Stomach (tissue), 19 donors: ENCODE measurements at places on chromosomes 5 and 9. TPM values are rescaled to one million over a fixed set of nuclear protein-coding genes. Genes with fewer than 3 reads are reported as not detected.

The PIP5K1B gene
- total RNA-seq, result 2.3 TPM

The HDHD3 gene
- 41.3 TPM for total RNA-seq

The CYSRT1 gene
- total RNA-seq, result 0.92 TPM

DNA sequence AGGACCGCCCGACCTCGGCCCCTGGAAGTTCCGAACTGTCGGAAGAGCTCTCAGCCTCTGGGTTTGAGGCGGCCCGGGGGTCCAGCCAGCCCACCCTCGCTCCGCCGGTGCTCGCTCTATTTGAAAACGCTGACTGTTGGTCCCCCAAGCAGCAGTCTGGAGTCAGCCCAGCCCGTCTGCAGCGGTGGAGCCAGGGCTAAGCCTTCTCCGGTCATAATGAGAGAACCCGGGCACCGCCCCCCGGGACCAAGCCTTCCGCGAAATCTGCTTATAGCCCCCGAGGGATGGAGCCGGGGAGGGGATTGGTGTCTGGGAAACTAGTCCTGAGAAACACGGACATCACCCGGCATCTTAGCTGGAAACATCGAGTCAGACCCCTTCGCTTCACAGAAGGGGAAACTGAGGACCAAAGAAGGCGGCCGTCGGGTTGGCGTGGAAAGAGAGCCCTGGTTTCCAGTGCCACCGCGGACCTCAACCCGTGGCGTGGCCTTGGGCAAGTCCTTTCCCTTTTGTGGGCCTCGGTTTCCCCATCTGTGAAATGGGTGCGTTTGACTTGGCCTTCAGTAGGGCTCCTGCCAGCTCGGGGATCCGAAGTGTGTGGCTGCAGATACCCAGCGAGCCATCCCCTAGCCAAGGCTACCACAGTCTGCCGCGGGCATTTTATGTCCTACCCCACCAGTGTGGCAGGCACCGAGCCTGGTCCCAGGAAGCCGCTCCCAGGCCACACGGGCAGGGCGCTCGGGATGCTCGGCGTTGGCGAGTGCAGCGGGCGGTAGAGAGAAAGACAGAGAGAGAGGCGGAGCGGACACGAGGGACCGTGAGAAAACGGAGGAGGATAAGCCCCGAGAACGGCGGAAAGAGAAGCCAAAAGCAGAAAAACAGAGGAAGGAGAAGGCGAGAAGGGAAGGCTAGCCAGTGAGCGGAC lies 857 bp downstream of the ADAM19 start:
- peaks cover 14% of the 10 kb centered on the region for H3K4me1 ChIP-seq
- peak overlapping the region; percentile 70 for H3K4me3 ChIP-seq
- DNase-seq, result peak; percentile 61
- H3K36me3 ChIP-seq, result no peaks in the 10 kb centered on the region

DNA sequence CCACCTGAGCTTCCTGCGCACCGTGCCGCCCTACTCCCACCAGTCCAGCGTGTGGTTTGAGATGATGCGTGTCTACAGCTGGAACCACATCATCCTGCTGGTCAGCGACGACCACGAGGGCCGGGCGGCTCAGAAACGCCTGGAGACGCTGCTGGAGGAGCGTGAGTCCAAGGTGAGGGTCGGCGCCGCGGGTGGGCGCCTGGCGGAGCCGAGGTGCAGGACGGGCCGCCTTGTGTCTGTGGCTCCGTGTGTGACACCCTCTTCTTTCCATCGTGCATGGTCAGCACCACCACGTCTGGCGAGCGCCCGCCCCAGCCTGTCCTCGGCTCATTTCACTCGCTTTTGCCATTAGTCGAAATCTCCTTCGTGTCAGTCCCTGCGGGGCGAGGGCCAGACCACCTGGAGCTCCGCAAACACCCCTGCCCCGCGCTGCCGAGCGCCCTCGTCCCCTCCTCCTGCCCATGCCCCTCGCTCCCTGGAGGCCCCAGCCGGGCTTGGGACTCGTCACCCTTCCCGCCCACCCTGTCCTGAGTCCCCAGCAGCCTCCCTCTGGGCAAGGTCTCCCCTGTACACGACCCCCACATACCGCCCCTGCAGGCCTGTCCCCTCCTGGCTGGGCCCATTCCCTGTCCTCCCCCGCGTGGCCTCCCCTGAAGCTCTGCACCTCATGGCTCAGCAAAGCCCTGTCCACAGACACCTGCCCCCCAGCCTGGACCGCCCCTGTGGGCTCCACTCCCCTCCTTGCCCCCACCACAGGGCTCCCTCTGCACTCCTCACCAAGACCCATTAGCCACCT lies 7.0 kb downstream of the GRIN1 start:
- no peaks in the 10 kb centered on the region for H3K4me1 ChIP-seq
- H3K27me3 ChIP-seq, result peaks cover 12% of the 10 kb centered on the region
- H3K36me3 ChIP-seq, result no peaks in the 10 kb centered on the region
- no peak for DNase-seq

The PCDHB16 gene
- 1.7 TPM for total RNA-seq

DNA sequence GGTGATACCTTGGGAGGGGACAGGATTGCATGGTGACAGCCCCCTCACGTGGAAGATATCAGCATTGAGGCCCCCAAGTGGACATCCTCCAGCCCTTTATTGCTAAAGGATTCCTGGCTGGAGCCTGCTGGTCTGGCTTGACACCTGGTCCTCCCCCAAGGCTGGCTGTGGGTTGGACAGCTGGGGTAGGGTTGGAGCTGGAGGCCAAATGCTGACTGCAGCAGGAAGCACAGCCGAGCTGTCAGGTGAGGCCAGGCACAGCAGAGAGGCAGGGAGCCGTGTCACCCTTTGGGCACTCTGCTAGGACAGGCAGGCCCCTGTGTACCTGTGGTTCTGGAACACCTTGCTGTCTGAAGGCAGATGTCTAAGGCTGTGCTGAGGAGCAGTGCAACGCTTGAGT lies 2.2 kb downstream of the CACFD1 start:
- no peaks in the 10 kb centered on the region for H3K27me3 ChIP-seq
- H3K27ac ChIP-seq, result peak overlapping the region; percentile 98
- peaks cover 9% of the 10 kb centered on the region for H3K36me3 ChIP-seq
- DNase-seq, result peak; percentile 46

DNA sequence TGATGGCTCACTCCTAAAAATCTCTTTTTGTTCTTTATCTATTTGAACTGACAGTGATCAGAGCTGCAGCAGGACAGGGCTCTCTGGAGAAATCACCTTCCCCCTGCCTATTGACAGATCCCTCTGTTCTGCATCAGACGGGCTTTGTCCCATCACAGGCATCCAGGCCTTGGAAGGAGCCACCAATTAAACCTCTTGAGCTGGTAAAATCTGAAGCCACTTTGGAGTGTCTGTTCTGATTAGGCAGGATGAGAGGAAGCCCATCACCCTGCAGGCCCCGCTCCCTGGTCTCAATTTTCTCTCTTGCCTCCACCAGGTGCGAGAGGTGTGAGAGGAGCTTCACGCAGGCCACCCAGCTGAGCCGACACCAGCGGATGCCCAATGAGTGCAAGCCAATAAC lies 97.7 kb downstream of the PRDM6 start:
- H3K27ac ChIP-seq, result no peak overlapping the region
- H3K27me3 ChIP-seq, result no peaks in the 10 kb centered on the region
- H3K4me1 ChIP-seq, result no peaks in the 10 kb centered on the region
- H3K4me3 ChIP-seq, result no peak overlapping the region
- DNase-seq, result no peak

GRCh38 chr5:9851458-9851857 lies 221.3 kb upstream of the TAS2R1 start:
- H3K27ac ChIP-seq, result no peak overlapping the region
- H3K36me3 ChIP-seq, result no peaks in the 10 kb centered on the region
- no peak for DNase-seq
- no peak overlapping the region for H3K4me3 ChIP-seq
- no peaks in the 10 kb centered on the region for H3K27me3 ChIP-seq

GRCh38 chr5:101160002-101160401 lies 256.9 kb upstream of the ST8SIA4 start:
- H3K27me3 ChIP-seq, result no peaks in the 10 kb centered on the region
- H3K4me3 ChIP-seq, result no peak overlapping the region
- H3K4me1 ChIP-seq, result no peaks in the 10 kb centered on the region
- no peaks in the 10 kb centered on the region for H3K36me3 ChIP-seq
- no peak overlapping the region for H3K27ac ChIP-seq

DNA sequence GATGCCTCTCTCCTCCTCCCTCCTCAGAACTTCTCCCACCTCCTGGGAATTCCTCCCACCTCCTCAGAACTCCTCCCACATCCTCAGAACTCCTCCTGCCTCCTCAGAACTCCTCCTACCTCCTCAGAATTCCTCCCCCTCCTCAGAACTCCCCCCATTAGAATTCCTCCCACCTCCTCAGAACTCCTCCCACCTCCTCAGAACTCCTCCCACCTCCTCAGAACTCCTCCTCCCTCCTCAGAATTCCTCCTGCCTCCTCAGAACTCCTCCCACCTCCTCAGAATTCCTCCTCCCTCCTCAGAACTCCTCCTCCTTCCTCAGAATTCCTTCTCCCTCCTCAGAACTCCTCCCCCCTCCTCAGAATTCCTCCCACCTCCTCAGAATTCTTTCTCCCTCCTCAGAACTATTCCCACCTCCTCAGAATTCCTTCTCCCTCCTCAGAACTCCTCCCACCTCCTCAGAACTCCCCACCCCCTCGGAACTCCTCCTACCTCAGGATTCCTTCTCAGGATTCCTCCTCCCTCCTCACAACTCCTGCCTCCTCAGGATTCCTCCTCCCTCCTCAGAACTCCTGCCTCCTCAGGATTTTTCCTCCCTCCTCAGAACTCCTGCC lies 23.9 kb downstream of the SLC46A2 start:
- no peak overlapping the region for H3K27ac ChIP-seq
- H3K4me3 ChIP-seq, result no peak overlapping the region
- H3K36me3 ChIP-seq, result peaks cover 58% of the 10 kb centered on the region
- H3K4me1 ChIP-seq, result peaks cover 24% of the 10 kb centered on the region
- no peak for DNase-seq
- H3K27me3 ChIP-seq, result no peaks in the 10 kb centered on the region

DNA sequence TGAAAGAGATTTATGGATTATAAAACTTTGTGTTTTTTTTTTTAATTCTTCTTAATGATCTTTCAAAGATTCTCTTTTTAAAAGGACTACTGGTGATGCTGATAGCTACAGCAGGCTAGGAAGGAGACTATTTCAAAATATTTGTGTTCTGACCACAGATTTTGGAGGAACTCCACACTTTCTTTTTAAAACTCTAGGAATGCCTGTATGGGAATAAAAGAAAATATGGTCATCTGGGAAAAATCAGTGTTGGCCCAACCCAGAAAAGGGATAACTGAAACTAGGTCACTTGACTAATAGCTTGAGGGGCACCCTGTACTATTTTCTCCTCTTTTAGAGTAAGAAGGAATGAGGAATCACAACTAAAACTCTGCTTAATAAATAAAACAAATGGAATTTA lies 97.6 kb upstream of the ADAMTS19 start:
- H3K36me3 ChIP-seq, result no peaks in the 10 kb centered on the region
- H3K27me3 ChIP-seq, result no peaks in the 10 kb centered on the region
- no peak overlapping the region for H3K4me3 ChIP-seq
- H3K27ac ChIP-seq, result no peak overlapping the region
- no peaks in the 10 kb centered on the region for H3K4me1 ChIP-seq
- DNase-seq, result no peak

The GABRA1 gene
- total RNA-seq, result not detected

DNA sequence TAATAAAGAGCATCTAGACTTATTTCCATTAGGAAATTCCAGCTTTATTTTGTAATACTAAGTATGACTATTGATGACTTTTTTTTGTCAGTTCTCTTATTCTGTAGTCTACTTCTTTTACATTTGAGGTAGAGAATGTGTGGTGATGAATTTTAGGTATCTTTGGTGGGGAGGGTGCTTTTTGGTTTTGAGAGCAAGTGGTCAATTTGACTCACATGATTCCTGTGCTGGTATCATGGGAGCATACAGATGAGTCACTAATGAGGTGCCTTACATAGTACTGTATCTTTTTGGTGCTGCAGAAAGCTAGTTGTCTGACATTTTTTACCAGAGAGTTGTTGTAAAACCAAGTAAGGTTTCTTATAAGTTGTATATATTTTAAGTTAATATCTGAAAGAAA lies 35.3 kb downstream of the ERBIN start:
- H3K27me3 ChIP-seq, result no peaks in the 10 kb centered on the region
- DNase-seq, result no peak
- H3K4me1 ChIP-seq, result peaks cover 52% of the 10 kb centered on the region
- no peaks in the 10 kb centered on the region for H3K36me3 ChIP-seq

DNA sequence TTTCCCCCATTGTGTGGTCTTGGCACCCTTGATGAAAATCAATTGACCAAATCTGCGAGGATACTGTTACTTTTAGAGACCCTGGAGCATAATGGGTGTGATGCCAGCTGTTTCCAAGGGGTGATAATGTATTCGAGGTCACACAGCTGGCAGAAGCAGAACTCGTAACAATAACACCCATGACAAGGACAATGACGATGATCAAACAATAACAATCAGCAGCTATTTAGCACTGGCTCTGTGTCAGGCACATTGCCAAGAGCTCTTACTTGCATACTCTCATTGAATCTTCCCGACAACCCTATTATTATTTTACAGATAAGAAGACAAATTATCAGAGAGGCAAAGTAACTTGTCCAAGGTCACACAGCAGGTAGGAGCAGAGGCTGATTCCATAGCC lies 223.7 kb upstream of the MSX2 start:
- H3K4me1 ChIP-seq, result peaks cover 7% of the 10 kb centered on the region
- H3K27ac ChIP-seq, result no peak overlapping the region
- no peak for DNase-seq
- H3K4me3 ChIP-seq, result no peak overlapping the region
- H3K36me3 ChIP-seq, result no peaks in the 10 kb centered on the region

The TXNDC8 gene
- total RNA-seq, result not detected

The AQP7 gene
- total RNA-seq, result 2.8 TPM

- H3K4me1 ChIP-seq, result no peaks in the 10 kb centered on the region
- no peaks in the 10 kb centered on the region for H3K27me3 ChIP-seq
These were observed 54.4 kb downstream of the CMYA5 start for GRCh38 chr5:79743846-79744605.

The NMUR2 gene
- 0.37 TPM for total RNA-seq

DNA sequence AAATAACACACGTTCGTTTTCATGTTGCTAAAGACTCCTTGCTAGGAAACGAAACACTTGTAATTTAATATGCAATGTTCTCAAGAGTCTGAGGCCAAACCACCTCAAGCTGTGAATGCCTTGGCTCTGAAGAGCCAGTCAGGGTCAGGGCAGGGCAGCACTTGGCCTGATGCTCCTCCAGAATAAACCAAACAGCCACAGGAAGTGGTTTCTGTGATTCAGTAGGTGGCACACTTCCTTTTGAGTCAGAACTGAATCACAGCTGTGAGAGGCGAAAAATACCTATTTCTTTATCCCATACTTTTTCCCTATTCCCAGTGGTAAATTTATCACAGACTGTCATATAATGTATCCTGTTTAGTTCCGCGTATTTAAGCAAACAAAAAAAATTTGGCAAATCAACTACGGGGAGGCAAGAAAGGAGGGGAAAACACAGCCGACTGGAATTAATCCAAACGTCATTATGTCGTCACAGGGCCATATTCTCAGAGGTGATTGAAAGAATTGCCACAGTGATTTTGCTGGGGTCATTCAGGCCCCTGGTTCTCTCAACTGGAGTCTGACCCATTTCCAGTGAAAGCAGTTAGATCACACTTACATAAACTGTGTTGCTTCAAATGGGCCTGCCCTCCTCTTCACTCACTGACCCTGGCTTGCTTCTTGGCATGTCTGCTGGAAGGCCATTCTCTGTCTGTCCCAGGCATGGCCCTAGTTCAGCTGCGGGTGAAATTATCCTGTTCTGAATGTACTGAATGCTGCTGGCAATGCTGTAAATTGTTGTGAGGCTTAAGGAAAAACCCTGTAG lies 71.2 kb downstream of the ARRDC3 start:
- DNase-seq, result peak; percentile 50
- H3K27ac ChIP-seq, result peak overlapping the region; percentile 85
- H3K4me3 ChIP-seq, result no peak overlapping the region
- H3K4me1 ChIP-seq, result peaks cover 40% of the 10 kb centered on the region
- no peaks in the 10 kb centered on the region for H3K27me3 ChIP-seq
